ENCODE measurements at places on chromosomes 6 and 20.

GRCh38 chr6:117487821-117488220, 5.3 kb downstream of the DCBLD1 start:
- DNase-seq: no peak

- DNase-seq: no peak
Observed at GRCh38 chr20:2421247-2421646, 40.5 kb downstream of the TGM6 start.

- DNase-seq: peak; percentile 35
Observed at GRCh38 chr6:116165596-116165995, 39.7 kb upstream of the COL10A1 start.

DNA sequence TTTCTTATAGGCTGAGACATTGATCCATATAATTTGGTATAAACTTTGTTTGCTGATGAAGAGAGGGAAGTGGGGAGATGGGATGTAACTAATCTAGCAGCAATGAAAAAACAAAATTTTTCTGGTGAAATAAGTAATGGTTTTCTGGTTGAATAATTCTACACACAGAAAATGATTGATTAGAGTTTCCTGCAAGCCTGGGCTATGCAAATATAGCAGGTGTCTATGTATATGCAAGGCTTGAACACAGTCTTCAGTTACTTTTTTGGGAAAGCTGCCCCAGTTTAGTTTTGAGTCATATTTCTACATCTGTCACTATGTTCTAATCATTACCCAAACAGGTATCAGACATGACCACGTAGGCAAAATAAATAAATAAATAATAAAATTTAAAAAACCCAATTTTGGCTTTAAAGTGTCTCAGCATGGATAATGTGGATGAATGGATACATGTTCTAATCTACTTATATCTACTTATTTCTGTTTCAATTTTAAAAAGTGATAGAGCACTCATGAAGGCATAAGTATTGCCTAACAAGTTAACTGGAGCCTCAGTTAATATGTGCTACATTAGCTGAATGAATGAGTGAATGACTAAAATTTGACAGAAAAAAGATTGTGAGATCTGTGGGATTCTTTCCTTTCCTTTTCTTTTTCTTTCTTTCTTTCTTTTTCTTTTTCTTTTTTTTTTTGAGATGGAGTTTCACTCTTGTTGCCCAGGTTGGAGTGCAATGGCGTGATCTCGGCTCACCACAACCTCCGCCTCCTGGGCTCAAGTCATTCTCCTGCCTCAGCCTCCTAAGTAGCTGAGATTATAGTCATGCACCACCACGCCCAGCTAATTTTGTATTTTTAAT, 37.2 kb upstream of the TFB1M start:
- DNase-seq: no peak

DNA sequence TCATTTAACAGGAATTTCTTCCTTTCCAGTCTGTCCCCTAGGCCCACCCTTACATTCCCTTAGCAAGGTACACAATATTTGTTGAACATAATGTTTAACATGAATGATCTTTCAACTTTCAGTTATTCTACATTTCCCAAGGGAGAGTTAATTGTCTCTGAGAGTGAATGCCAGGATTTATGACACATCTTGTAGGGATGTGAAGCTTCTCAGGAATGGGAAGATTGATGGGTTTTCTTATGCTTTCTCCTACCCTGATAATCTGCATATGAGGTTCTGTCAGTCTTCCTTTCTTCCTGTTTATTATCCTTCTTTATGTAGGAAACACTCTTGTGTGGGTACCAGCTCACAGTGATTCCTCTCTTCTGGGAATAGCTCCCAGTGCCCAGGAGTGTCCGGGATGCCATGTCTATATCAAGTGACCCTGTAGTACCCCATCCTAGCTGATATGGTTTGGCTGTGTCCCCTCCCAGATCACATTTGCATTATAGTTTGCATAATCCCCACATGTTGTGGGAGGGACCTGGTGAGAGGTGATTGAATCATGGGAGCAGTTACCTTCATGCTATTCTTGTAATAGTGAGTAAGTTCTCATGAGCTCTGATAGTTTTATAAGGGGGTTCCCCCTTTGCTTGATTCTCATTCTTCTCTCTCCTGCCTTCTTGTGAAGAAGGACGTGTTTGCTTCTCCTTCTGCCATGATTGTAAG, 7.1 kb upstream of the FYN start:
- DNase-seq: no peak

- no peak for DNase-seq
Observed at GRCh38 chr6:42821846-42822245, 40.0 kb downstream of the BICRAL start.

- DNase-seq: no peak
Observed at GRCh38 chr6:121442576-121442975, 7.1 kb downstream of the GJA1 start.

DNA sequence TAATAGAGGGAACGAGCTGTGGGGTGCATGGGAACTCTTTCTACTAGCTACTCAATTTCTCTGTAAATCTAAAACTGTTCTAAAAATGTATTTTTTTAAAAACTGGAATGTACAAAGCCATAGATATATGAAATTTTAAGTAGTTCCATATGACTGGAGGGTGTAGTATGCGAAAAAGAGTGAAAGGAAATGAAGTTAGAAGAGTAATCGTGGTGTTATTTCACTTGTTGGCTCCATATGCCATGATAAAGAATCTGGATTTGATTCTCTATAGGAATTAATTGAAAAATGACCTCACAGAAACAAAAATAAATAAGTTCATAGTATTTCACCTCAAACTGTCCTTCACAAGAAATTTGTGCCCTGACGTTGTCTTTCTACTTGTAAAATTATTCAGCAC, 500.2 kb downstream of the TENT5A start:
- no peak for DNase-seq

GRCh38 chr6:46690911-46691451, 3.3 kb downstream of the TDRD6 start:
- DNase-seq: no peak

- no peak for DNase-seq
Observed at GRCh38 chr6:46254946-46255345, 84.2 kb upstream of the ENPP5 start.

- DNase-seq: no peak
Observed at GRCh38 chr6:71887006-71887743, 825 bp downstream of the RIMS1 start.

- DNase-seq: no peak
Observed at GRCh38 chr6:15065261-15065989, 180.4 kb upstream of the JARID2 start.

DNA sequence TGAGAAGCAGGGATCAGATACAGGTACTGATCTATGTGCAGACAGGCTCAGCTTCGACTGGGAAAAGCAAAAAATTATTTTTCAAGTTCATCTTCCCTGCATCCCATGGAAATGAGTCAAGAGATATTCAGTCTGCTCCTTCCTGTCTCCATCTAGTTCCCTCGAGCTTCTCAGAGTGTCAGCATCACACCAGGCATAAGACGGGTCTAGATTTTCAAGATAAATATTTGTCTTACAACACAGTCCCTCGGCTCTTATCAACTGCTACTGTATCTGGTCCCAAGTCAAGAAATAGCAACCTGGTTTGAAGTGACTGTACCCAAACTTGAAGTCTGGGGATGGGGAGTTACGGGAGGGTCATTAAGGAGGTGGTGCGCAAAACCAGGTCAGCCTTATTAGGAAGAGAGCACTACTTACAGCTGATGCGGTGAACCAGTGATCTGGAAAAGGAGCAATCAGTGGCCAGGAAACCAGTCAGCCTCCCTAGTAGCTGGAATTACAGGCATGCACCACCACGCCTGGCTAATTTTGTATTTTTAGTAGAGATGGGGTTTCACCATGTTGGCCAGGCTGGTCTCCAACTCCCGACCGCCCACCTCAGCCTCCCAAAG, 29.7 kb downstream of the ZMYND8 start:
- no peak for DNase-seq

GRCh38 chr6:28134015-28134414, 7.7 kb upstream of the ZKSCAN8 start:
- no peak for DNase-seq

- DNase-seq: no peak
Observed at GRCh38 chr6:21193790-21194475, 399.6 kb upstream of the SOX4 start.

DNA sequence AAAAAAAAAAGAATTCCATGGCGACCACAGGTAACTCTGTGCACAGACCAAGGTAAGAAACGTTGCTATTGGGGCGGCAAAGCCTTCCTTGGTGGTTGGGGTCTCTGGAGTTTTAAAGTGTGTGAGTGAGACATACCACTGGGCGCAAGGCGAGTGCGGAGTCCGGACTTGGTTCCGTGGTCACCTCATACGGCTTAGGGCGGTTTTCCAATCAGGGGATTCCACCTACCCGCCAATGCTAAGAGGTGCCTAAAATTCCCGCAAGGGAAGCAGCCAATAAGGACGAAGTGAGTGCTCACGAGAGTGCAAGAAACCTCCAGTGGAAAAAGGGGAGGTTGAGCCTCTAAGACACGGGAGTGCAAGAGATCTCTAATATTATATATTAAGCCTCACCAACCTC, 68.6 kb upstream of the PRSS16 start:
- DNase-seq: no peak

DNA sequence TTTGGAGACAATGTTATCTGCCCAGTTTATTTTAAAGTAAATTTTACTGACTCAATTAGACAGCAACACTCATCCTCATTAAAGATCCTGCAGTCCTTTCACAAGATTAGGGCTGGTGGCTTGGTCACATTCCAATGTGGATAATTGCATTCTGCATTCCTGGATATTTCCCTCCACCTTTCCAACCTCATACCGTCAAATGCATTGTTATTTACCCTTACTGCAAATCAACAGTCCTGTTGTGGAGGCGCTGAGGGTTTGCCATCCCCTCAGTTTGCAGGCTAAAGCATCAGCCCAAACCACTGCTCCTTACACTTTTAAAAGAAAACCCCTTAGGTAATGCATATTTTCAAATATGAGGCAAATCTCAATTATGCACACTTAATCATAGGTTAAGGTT, 5.4 kb downstream of the CITED2 start:
- no peak for DNase-seq

DNA sequence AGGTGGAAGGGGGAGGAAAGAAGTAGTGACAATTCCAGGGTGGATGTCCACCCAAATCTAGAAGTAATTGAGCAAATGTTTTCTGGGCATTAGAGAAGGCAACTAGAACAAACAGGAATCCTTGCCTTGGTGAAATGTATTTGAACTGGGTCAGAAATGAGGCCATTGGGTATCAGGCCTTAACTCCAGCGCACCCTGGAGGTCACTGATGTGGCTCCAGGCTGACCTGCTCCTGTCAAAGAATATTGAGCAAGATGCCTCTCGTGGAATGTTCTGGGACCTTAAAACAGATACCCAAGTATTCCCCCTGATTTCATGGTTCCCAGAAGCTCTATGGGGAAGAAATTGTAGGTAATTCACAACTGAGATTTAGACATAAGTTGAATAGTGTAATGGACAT, 6.9 kb downstream of the HLA-DPB1 start:
- peak; percentile 42 for DNase-seq

GRCh38 chr6:44439270-44440045, 52.0 kb downstream of the CDC5L start:
- DNase-seq: no peak

GRCh38 chr6:27870291-27870870, 41.8 kb downstream of the OR2B2 start:
- no peak for DNase-seq

DNA sequence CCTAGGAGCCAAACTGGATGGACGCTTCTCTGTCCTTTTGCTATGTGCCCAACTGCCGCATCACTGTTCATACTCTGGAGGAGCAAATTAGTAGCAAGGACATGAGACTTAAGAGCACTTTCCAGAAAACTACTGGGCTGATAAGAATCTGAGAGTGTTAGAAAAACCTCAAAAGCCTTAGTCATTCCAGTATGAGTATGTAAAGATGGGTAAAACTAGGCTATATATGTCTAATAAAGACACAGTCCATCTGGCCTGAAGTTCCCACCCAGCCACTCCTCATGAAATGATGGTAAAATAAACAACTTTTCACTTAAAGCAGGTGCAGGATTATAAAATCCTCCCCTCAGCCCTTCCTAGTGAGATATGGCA, 30.6 kb downstream of the SHLD1 start:
- no peak for DNase-seq

DNA sequence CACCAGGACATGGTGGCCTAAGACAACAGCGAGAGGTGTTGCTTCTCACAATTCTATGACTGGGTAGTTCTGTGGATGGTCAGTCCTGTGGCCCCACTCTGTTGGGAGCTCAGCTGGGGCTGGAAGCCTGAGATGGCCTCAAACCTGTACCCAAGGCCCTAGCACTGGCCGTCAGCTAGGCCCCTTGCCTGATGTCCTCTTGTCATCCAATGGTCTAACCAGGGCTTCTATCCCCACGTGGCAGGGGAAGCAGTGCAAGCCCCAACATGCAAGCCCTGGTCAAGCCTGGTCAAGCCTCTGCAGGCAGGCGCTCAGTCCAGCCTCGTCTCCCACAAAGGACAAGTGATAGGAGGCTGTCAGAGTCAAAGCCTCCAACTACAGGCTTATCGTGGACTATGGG, 196.5 kb upstream of the CST7 start:
- no peak for DNase-seq

DNA sequence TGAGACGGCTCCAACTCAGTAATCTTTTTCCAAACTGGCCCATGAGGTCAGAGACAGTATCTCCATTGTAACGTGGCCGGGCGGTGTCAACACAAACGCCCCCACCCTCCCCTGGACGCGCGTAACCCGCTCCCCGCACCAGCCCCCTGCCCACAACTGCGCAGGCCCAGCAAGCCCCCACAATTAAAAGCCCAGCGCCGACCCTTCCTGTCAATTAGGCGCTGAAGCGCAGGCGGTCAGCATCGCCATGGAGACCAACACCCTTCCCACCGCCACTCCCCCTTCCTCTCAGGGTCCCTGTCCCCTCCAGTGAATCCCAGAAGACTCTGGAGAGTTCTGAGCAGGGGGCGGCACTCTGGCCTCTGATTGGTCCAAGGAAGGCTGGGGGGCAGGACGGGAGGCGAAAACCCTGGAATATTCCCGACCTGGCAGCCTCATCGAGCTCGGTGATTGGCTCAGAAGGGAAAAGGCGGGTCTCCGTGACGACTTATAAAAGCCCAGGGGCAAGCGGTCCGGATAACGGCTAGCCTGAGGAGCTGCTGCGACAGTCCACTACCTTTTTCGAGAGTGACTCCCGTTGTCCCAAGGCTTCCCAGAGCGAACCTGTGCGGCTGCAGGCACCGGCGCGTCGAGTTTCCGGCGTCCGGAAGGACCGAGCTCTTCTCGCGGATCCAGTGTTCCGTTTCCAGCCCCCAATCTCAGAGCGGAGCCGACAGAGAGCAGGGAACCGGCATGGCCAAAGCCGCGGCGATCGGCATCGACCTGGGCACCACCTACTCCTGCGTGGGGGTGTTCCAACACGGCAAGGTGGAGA, at the start of the genes HSPA1A and HSPA1L:
TSS of gene HSPA1A (plus strand) at position 519 of the 814 bp plus-strand sequence. CDS start at position 733, 214 bp downstream.
TSS of gene HSPA1L (minus strand) at position 259 of the 814 bp plus-strand sequence. CDS start 3,311 bp downstream, outside the sequence.
- DNase-seq: peak; percentile 53

GRCh38 chr6:34888874-34889555, at the start of gene ANKS1A:
Gene ANKS1A (plus strand): TSS chr6:34889255. CDS start chr6:34889403, 148 bp downstream.
- peak; percentile 90 for DNase-seq

- no peak for DNase-seq
Observed at GRCh38 chr6:63806573-63806913, 170.9 kb downstream of the PHF3 start.

Data from memory B cell (primary cell).